Fibroblast of lung (primary cell): ENCODE measurements at places on chromosomes 6 and 20. TPM values are rescaled to one million over a fixed set of nuclear protein-coding genes. Genes with fewer than 3 reads are reported as not detected.

METTL24 gene
- polyA plus RNA-seq, result 0.05 and 0.18 TPM in 2 replicates

DNA sequence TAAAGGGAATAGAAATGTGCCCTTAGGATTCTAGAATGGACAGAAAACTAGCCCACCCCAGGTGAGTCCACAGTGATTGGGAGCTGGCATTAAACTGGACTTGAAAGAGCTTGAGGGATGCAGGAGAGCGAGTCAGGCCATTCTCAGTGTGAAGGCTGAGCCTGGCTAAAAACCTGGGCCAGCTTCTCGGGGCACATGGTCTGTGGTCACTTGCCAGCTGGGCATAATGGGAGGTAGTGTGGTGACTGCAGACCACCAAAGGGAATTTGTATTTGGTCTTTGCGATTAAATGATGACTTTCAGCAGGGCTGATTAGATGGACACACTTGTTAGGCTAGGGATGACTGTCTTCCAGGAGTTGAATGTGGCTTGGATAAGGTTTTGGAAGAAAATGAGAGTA is 71.3 kb downstream of the TULP4 start:
- H3K36me3 ChIP-seq, result no peaks in the 10 kb centered on the region
- no peak overlapping the region for H3K27ac ChIP-seq
- no peaks in the 10 kb centered on the region for H3K4me1 ChIP-seq

- H3K36me3 ChIP-seq, result no peaks in the 10 kb centered on the region
- peak; percentile 62 for DNase-seq
- no peak overlapping the region for H3K27ac ChIP-seq
- H3K4me3 ChIP-seq, result no peak overlapping the region
Observed at GRCh38 chr6:45933855-45934254, 81.8 kb downstream of the CLIC5 start.

- peak overlapping the region; percentile 90 for H3K4me3 ChIP-seq
- peak overlapping the region; percentile 97 for H3K27ac ChIP-seq
- H3K36me3 ChIP-seq, result peaks cover 5% of the 10 kb centered on the region
- H3K4me1 ChIP-seq, result no peaks in the 10 kb centered on the region
- peak; percentile 72 for DNase-seq
Observed at GRCh38 chr6:63573076-63573898, 1.0 kb downstream of the LOC128125822 start.

GRCh38 chr20:38143646-38144554 is 21.2 kb downstream of the TGM2 start:
- no peaks in the 10 kb centered on the region for H3K27me3 ChIP-seq
- H3K27ac ChIP-seq, result peak overlapping the region; percentile 76
- H3K36me3 ChIP-seq, result peaks cover 13% of the 10 kb centered on the region
- H3K4me1 ChIP-seq, result peaks cover 20% of the 10 kb centered on the region
